ENCODE measurements at places on chromosomes 5 and 9. TPM values are rescaled to one million over a fixed set of nuclear protein-coding genes. Genes with fewer than 3 reads are reported as not detected.

DNA sequence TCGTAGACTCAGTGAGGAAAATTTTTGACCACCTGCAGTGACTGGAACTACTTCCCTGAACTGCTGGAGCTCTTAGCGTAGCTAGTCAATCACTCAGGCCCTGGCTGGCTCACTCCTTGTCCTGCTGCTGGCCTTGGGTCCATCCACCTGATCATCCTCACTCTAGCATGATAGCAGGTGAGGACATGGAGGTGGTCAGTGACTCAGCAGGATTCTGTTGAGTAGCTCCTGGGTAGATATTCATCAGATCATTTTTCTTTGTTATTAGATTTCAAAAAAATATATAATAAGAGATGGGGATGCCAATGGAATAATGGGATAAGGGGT is 25.0 kb upstream of the SEMA4D start:
- no peak for DNase-seq

Gene HSD17B3
- 2.6 TPM for total RNA-seq

- peak; percentile 54 for DNase-seq
Observed at GRCh38 chr9:105053209-105053652, 125.3 kb upstream of the ABCA1 start.

Gene CDKN2A
- total RNA-seq = 3.8 TPM

GRCh38 chr5:157603333-157604190 is 28.0 kb upstream of the ADAM19 start:
- no peak for DNase-seq

DNA sequence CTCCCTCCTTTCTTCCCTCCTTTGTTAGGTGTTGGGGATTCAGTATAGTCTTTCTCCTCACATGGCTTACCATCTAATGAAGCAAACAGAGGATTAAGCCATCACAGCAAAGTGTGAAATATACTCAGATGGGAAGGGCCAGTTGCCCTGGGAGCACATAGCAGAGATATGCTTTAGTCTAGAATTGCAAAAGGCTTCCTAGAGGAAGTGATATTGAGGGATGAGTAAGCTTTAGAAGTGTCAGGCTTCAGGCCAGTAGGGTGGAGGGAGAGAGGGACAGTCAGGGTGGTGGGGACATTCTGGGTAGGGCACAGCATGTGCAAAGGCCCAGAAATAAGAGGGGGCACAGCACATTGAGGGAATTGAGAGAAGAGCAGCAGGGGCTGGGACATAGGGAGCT is 46.2 kb upstream of the GLRA1 start:
- no peak for DNase-seq

DNA sequence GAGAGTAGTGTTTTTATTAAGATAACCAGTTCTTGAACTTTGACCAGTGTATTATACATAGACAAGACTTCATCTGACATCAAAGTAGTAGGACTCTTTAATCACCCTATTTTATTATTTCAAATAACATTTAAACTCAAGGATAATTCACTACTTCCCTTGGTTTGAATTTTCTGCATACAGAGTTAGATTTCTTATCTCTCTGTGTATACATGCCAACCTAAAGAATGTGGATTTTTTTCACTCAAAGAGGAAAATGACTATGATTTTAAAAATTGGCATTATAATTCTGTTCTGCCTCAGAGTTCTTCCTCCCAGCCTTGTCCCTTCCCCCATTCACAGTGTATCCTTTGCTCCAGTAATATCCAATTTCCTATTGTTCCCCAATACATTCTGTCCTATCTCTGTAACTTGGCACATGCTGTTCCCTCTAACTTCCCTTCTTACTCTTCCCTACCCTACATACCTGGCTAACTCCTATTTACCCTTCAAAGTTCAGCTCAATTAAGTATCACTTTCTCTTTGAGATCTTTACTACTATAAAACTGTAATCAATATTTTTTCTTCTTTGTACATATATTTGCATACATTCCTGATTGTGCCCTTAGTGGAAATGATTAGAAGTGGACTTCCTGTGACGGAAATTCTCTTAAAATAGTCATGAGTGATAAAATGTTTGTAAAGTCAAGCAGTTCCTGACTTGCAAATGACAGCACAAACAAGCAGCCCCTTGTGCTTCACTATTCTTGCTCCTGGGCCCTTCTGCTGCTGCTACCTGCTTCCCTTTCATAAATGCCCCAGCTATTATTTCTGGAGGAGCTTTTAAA is 38.1 kb upstream of the DENND4C start:
- DNase-seq = no peak

GRCh38 chr9:2765250-2765880 is 48.1 kb downstream of the KCNV2 start:
- DNase-seq = no peak

DNA sequence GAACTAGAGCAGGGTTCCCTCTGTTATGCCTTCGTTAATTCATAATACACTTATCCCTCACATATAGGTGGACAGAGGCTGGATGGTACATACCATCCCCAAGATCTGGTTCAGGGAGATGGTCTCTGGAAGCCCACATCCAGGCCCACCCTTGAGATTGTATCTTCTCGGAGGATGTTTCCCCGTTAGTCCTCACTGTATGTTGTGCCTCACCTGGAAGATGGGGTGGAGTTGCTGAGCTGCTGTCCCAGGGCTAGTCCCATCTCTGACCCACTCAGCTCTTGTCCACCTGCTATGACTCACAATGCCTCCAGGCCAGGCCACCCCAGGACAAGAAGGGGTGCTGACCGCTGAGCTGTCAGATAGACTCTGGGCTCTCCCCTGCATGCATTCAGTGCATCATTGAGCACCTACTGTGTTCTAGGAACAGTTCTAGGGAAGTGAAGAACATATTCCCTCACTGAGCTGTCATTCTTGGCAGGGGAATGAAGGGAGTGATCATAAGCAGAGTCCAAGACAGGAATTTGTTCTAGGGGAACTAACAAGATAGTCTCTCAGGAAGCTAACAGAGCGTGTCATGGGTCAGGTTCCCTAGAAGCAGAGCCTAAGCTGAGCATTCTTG is at the start of gene CBY3:
CBY3 (minus strand) TSS at position 255 of the 622 bp plus-strand sequence; CDS start at position 139, 116 bp downstream.
- no peak for DNase-seq

GRCh38 chr5:96058084-96058483 is 96.4 kb upstream of the ELL2 start:
- DNase-seq = no peak

DNA sequence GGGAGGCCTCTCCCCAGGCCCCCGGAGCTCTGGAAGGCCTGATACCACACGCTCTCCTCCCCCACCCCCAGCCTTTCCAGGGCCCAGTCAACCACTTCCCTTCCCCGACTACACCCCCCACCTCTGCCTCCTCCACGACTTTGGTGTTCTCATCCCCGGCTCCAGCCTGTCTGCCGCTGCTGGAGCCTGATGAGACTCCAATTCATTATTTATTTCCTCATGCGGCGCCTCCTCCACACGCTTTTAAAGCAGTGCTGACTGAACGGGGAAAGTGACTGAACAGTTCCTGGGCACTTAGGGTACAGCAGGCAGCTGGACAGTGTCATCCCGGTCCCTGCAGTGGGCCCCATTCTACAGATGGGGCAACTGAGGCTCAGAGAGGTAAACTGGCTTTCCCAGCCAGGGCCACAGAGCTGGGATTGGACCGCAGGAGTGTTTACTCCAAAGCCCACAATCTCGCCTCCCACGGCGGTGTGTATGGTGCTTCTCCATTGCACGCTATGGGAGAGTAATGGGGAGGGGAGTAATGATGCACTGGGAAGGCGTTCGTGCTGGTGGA is 15.9 kb upstream of the RPL26L1 start:
- DNase-seq = peak; percentile 74

DNA sequence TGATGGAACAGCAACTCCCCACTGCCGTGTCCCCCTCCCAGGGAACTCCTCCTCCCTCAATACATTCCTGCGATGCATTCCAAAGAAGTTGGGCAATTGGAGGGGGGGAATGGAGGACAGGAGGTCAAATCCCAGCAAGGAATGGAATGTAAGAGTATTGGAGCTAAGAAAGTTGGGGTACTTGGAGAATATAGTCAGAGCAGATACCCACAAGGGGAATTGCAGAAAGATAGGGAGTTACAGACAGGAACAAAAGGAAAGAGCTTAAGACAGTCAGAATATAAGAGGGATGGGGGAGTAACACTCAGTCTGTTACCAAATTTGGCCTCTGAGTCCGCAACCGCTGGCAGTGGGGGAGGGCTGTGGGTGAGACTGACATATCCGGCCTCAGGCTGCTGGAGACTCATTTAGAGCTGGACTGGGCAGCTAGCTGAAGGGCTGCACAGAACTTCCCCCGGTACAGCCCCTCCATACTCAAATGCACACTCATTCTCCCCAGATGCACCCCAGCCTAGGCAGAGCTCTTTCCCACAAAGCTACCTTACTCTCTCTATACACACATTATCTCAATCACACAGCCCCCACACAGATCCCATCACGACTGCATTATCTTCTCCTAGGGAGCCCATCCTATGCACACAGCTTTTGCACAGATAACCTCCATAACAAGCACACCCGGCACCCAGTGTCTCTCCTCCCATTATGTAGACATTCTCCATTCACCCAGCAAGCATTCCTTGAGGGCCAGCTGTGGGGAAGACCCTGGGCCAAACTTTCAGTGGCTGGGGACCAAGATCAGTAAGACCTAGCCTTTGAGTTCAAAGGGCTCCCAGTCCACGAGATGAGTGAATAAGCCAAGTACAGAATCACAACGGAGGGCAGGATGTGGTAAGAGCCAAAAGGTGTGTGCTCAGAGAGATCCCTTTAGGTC is 3.7 kb downstream of the TLN1 start:
- peak; percentile 92 for DNase-seq

Gene HMGCS1
- total RNA-seq = 57.9 TPM

GRCh38 chr5:80837679-80838078 is 122.5 kb upstream of the RASGRF2 start:
- no peak for DNase-seq

Gene CA9
- 8.8 TPM for total RNA-seq

DNA sequence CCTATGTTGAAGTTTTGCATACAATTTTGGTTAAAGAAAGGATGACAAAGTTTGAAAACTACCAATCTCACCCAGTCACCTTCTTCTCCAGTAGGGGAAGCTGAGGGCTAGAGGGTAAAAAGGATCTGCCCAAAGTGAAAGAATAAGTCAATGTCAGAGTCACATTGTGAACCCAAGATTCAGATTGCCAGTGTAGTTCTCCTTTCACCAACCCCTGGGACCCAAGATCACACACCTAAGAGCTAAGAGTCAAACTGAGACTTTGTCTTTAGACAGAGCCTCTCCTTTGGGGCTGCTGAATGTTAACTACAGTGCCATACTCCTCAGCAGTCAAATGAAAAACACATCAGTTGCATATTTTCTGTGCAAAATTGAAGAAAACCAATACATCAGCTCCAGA is 210.6 kb downstream of the ATP10B start:
- no peak for DNase-seq

DNA sequence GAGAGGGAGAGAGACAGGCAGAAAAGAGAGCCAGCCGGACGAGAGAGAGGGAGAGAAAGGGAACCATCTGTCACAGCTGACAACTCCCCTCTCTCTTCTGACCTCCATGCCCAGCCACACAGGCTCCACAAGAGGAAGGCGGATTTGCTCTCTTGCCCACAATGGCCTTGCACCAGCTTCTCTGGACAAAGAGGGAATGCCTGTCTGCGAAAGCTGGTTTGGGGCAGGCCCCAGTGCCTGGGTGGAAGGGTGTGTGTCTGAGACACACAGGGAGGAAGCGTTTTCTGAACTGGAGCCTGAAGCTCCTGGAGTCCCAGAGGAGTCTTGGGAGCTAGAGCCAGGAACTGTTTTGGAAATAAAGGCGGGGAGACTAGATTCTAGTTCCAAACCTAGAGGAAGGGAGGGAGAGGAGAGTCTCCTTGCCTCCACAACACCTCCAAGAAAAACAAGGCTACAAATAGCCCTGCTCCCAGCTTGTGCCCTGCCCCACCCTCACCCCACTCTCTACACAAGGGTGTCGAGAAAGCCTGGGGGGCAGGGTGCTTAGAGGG is 12.5 kb downstream of the C1QTNF2 start:
- peak; percentile 71 for DNase-seq

- DNase-seq = no peak
Observed at GRCh38 chr9:76980566-76980965, 38.9 kb upstream of the FOXB2 start.

- DNase-seq = no peak
Observed at GRCh38 chr5:143318833-143319232, 84.7 kb downstream of the NR3C1 start.

- DNase-seq = no peak
Observed at GRCh38 chr5:61449804-61450492, 117.9 kb downstream of the ZSWIM6 start.

Gene CD14
- total RNA-seq = 205 TPM

- no peak for DNase-seq
Observed at GRCh38 chr5:20248118-20248517, 260.1 kb upstream of the CDH18 start.

DNA sequence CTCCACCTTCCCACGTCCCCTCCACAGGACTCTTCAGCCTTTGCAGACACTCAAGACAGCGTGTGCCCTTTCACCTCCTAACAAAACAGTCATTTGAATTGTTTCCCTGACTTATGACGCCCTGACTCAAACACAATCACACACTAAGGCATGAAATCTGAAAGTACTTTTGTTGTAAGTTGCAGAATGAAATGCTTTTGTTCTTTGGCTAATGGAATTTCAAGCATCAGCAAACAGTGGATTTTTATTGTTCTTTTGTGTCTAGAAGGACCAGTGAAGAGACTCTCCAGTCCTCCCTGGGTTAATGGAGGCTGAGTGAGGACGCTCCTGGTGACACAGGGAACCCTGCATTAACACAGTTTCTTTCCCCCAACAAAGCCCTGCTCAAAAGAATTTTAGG is 380.1 kb downstream of the CTNND2 start:
- DNase-seq = no peak

DNA sequence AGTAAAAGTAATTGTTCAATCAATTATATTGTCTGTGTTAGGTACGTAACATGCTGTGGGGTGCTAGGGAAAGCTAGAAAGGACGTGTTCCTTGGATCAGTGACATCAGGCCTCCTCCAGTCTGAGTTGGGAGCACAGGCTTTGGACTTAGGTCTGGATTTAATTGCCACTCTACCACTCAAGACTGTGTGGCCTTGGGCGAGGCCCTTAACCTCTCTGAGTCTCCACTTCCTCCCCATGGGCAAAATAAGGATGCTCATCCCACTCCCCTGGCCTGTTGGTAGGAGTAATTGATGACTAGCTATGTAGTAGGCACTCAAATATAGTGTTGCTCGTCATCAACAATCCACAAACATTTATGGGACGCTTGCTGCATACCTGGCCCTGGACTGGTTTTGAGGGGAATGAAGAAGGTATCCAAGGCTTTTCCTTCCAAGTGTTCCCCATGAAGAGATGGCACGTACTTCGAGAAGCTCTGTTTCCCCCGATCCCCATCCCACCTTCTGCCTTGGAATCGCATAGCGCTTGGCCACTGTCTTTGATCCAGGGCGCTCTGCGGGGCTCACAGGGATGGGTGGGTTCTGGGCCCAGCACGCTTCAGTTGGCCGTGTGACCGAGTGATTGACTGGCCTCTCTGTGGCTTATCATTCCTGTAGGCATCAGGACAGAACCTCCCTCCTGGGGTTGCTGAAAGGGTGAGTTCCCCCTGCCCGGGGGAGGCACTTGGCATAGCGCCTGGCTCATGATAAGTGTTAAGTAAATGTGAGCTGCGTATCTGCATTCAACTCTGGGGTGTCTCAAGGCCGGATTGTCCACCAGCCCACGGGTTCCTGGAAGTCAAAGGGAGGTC is 8.1 kb downstream of the FGF18 start:
- no peak for DNase-seq
